Skin of body (tissue), 3 donors: ENCODE measurements at places on chromosomes 5 and 9.

DNA sequence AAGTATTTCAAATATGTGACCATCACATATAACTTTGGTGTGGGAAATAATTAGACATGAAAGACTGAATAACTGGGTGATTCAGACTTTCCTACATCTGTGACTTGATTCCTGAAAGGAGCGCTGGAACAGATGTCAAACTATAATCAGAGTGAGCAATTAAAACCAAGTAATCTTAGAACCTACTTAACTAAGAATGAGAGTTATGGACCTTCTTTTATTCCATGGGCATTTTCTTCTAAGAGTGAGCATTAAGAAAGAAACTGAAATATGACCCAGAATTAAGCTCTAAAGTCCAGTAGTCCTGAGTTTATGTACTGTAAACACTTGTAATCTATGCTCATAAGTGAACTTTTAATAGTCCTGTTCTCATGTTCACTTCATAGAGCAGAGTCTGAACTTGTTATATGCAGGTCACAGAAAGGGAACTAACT, 68.4 kb downstream of the PAM start:
- DNase-seq = no peak

- DNase-seq = no peak
Observed at GRCh38 chr5:91296674-91297143, 86.4 kb downstream of the ARRDC3 start.

- no peak for DNase-seq
Observed at GRCh38 chr9:675697-676370, 165.7 kb upstream of the DMRT1 start.

DNA sequence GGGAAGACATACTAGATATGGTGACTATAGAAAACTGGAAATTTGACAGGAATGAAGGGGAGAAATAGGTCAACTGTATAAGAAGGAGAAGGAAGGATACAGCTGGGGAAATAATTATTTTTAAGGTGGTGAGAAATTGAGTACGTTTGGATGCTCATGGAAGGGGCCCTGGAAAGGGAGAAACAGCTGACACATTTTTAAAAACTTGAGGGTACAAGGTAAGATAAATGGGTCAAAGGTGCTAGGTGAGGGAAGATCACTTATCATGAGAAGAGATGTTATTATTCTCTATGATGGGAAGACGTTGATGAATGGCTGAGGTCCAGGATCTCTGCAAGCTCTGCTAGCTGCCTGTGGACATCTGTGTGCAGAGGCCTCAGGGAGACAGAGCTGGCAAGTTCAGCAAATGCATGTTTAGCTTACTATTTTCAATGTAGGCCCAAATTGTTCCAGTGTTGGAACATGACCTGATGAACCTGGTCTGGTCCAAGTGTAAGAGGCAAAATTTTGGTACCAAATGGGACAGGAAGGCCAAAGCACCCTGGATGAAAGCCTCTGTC, 181.7 kb downstream of the MTRR start:
- DNase-seq = no peak

DNA sequence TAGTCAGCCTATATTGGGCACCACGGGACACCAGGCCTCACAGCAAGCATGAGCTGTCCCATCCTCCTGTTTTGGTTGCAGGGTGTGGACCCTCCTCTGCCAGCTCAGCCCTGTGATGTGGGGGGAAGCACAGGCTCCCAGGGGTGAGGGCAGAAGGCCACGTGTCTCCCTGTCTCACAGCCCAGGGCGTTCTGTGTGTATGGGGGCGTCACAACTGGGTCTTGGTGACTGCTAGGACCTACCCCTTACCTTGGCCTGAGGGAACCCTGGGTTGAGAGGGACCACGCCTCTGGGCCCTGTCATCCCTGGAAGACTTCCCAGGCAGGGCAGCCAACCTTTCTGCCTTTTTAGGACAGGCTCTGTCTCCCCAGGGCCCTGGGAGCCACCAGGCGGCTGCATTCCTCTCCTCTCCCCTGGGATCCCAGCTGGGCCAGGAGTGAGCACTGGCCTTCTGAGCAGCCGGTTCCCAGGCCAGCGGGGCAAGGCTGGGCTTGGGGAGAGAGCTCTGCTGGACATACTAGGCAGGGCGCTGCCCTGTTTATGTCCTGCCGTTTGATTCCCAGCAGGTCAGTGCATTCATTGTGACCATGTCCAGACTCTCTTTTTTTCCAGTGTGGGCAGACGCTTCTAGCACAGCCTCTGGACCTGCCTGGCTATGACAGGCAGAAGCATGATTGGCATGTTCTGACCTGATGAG, 97.4 kb downstream of the DAB2IP start:
- no peak for DNase-seq

DNA sequence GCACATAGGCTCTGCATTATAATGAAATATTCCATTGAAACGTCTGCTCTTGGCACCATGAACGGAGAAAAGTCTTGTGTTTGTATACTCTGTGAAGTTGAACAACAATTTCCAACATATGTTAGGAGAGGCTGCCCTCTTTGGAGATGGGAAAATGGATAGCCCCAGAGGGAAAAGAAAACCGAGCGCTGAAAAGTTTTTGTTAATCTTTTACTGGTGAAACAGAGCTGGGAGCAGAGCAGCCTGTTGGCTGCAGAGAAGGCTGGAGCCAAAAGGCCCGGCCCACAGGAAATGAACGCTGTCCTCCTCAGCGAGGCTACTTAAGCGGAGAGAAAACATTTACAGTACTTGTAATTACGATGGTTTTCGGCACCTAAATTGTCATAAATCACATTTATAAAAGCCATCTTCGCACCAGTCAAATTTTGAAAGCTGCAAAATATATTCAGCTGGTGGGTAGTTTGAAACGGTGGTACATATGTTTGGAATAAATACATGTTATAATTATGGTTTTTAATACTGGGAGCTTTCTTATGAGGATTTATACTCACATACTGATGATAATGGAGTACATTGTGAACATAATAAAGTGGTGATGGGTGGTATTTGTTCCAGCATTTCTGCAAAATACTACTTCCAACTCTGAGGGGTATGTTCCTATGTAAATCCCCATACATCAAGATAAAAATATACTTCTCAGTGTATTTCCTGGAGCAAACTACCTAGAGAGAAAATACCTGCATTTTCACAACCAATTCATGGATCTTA, 129.6 kb upstream of the CNTLN start:
- DNase-seq = peak; percentile 96

- no peak for DNase-seq
Observed at GRCh38 chr9:2024888-2025782, 10.0 kb downstream of the SMARCA2 start.

- no peak for DNase-seq
Observed at GRCh38 chr5:20678814-20679298, 690.9 kb upstream of the CDH18 start.

GRCh38 chr5:170135796-170136490, 30.2 kb downstream of the FOXI1 start:
- DNase-seq = no peak

GRCh38 chr5:52457810-52458209, 329.9 kb upstream of the ITGA1 start:
- no peak for DNase-seq

DNA sequence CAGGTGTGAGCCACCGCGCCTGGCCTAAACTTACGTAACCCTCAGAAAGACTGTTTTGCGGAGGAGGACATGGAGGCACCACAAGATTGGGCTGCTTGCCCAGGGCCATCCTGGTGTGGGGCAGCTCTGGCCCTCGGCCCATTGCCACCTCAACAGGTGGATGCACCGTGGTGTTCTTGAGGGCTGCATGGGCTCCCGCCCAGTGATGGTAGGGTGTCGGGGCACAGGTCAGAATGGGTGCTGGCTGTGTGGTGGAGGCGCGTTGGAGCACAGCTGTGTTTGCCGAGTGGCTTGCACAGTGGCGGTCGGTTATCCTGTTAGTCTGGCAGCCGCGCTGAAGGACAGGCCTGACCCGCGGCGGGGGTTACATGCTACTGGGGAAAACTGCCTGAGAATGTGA, 196.9 kb downstream of the CACNA1B start:
- no peak for DNase-seq

DNA sequence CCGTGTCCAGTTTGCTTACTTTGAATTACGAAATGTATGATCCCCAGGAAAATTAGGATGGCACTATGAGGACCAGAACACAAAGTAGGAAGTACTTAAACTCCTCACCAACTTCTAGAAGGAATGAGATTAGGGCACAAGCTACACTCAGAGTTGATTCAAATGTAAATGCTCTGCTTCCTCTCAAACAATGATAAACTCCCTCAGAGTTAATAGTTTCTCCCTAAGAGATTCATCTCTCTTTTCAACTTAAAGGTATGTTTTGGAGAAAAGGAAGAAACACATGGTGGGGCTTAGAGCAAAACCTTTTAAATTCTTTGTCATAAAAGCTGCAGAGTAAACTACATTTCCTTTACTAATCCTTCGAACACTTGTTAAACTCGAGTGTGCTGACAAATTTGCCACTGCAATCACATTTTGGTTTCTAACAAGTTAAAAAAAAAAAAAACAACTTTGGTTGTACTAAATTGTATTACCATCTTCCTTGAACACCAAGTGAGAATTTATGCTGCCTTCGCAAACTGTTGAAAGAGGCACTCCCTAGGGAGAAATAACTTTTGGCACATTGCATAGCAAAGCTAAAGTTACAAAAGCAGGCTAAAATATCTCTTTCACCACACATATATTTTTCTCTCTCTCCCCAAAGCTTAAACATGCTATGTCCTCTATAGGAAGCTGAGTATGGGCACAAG, 66.6 kb downstream of the DENND1A start:
- peak; percentile 27 for DNase-seq

GRCh38 chr5:123511290-123511647, 708 bp upstream of the CSNK1G3 start:
- DNase-seq = no peak

GRCh38 chr5:158430166-158430797, 571.3 kb upstream of the CLINT1 start:
- DNase-seq = no peak

DNA sequence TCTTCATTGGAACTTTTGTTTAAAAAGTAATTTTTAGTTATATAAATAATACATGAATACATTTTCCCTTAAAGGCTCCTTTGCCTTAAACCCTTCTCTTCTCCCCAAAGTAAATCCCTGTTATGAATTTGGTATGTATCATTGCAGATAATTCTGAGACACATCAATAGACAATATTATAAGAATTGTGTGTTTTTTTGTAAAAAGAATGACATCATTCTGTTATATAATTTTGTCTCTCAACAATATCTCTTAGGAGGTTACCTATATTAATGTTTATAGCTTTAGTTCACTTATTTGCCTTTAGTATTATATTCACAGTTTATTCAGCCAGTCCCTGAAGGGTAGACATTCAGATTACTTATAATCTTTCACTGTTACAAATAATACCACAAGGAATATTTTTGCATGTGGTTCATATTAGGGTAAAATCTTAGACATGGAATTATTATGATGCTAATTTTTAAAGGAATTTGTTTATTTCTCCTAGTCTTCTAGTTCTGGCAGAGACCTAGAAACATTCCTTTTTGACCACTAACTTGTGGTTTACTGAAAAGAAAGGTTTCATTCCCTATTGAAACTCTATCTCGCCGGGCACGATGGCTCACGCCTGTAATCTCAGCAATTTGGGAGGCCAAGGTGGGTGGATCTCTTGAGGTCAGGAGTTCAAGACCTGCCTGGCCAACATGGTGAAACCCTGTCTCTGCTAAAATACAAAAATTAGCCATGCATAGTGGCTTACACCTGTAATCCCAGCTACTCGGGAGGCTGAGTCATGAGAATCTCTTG, 105.6 kb downstream of the KCTD16 start:
- no peak for DNase-seq

DNA sequence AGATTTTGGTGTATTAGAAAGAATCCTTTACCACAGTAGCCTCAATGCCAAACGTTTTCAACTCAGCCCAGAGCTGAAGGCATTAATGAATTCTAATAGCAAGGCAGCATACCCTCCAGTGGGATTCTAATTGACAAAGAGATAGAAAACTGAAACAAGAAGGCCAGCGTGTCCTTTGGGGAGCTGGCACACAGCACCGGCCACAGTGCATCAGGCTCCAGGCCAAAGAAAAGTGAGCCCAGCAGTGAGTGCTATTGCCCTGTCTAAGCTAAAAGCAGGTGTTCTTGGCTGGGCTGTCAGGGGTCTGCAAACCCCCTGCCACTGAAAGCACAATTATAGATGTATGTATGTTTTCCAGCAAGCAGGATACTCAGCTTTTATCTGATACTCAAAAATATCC, 40.4 kb downstream of the PPIC start:
- DNase-seq = no peak

GRCh38 chr9:97568461-97569275, 64.5 kb downstream of the TSTD2 start:
- no peak for DNase-seq

DNA sequence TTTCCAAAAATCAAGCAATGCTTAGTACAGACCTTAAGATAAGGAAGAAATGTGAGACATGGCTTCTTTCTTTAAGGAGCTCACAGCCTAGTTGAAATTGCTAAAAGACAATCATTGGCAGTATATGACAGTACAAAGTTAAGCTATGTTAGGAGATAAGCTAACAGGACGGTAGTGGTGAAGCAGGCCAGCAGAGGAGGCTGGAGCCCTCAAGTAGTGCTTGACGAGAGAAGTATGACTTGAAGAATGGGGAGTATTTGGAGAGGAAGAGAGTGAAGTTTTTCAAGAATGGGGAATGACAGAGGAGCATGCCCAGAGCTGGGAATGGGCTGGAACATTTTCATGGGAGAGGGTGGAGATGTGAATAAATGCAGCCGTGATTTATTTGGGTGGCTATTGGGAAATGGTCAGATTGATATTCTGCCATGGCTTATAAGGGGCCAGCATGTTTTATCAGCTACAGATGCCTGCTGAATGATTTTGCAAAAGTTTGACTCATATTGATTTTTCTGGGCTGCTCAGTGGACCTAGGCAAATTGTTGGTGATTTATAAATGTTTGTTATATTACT, 43.7 kb downstream of the LURAP1L start:
- peak; percentile 76 for DNase-seq

- no peak for DNase-seq
Observed at GRCh38 chr5:154220625-154221024, 30.1 kb downstream of the GALNT10 start.

DNA sequence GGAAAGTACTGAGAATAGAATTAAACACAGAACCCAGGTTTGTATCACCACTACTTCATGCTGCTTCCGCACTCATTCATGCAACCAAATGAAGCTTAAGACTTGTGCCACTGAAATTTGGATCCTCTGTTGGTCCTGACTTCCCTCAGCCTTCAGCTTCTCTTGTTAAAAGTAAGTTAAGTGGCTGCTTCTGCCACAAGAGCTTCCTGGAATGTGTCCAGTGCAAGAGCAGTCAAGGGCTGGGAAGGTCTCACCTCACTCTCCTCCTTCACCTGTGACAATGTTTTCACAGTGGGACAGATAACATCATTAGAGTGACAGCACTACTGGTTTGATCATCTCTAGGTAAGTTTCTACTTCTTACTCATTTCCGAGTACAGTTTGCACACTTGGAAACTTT, 7.9 kb downstream of the SNCAIP start:
- no peak for DNase-seq

- no peak for DNase-seq
Observed at GRCh38 chr9:93009337-93010015, 49.0 kb upstream of the SUSD3 start.
